ENCODE measurements at places on chromosomes 16 and 17. TPM values are rescaled to one million over a fixed set of nuclear protein-coding genes. Genes with fewer than 3 reads are reported as not detected.

DNA sequence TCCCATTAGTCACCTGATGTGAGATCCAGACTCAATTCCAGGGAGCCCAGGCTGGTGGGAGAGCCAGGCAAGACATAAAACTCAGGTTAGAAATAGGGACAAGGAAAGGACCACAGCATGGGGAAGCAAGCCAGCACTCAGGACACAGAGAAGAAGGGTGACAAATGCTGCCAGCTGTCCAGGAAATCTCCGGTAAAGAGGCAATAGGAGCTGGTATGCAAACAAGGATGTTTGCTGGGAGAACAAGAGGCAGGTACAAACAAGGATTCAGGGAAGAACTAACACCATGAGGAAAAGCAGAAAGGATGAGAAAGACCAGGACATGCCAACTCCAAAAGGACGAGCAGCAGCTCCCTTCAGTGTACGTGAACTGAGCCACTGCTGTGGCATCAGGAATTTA, 10.2 kb upstream of the TXNDC11 start:
- H3K27me3 ChIP-seq = peaks cover 7% of the 10 kb centered on the region
- no peak overlapping the region for H3K27ac ChIP-seq
- H3K36me3 ChIP-seq = peaks cover 35% of the 10 kb centered on the region
- no peak overlapping the region for H3K4me3 ChIP-seq
- H3K4me1 ChIP-seq = no peaks in the 10 kb centered on the region

- no peaks in the 10 kb centered on the region for H3K4me1 ChIP-seq
- H3K36me3 ChIP-seq = no peaks in the 10 kb centered on the region
- no peak overlapping the region for H3K27ac ChIP-seq
- peaks cover 14% of the 10 kb centered on the region for H3K27me3 ChIP-seq
- no peak overlapping the region for H3K4me3 ChIP-seq
- no peak for DNase-seq
Observed at GRCh38 chr17:8791910-8792270, 7.3 kb downstream of the MFSD6L start.

DNA sequence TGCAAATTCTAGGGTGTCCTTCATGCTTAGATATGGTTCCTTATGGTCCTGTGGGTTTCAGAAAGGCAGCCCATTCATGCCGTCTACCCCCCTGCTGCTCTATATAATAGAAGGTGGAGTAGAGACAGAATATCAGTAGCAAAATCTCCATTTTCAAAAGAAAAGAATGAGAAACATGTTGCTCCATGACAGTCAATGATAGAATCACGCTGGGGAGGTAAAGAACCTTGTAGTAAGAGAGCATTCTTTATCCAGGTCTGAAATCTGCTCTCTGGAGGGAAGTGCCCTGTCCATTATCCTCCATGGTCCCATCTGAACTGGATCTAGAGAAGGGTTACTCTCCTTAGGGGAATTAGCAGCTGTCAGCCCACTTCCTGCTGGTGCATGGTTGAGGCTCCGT, 272.8 kb downstream of the WWOX start:
- no peak overlapping the region for H3K4me3 ChIP-seq
- no peak overlapping the region for H3K27ac ChIP-seq
- no peaks in the 10 kb centered on the region for H3K27me3 ChIP-seq
- no peak for DNase-seq
- no peaks in the 10 kb centered on the region for H3K36me3 ChIP-seq

GRCh38 chr17:31559584-31560501, 168.4 kb downstream of the RAB11FIP4 start:
- H3K4me3 ChIP-seq = peak overlapping the region; percentile 78
- no peaks in the 10 kb centered on the region for H3K27me3 ChIP-seq
- DNase-seq = no peak
- H3K36me3 ChIP-seq = no peaks in the 10 kb centered on the region
- peaks cover 7% of the 10 kb centered on the region for H3K4me1 ChIP-seq

GRCh38 chr17:6787081-6787693, 11.2 kb downstream of the FBXO39 start:
- no peak overlapping the region for H3K4me3 ChIP-seq
- peaks cover 4% of the 10 kb centered on the region for H3K36me3 ChIP-seq
- no peak overlapping the region for H3K27ac ChIP-seq
- no peaks in the 10 kb centered on the region for H3K4me1 ChIP-seq
- DNase-seq = no peak

Gene PDK2
- 43.8 TPM for polyA plus RNA-seq

Gene KRT12
- polyA plus RNA-seq = not detected

Gene SLC16A11
- polyA plus RNA-seq = 3.1 TPM

Gene OTOP2
- polyA plus RNA-seq = not detected
